ENCODE measurements at places on chromosomes 5 and 9.

DNA sequence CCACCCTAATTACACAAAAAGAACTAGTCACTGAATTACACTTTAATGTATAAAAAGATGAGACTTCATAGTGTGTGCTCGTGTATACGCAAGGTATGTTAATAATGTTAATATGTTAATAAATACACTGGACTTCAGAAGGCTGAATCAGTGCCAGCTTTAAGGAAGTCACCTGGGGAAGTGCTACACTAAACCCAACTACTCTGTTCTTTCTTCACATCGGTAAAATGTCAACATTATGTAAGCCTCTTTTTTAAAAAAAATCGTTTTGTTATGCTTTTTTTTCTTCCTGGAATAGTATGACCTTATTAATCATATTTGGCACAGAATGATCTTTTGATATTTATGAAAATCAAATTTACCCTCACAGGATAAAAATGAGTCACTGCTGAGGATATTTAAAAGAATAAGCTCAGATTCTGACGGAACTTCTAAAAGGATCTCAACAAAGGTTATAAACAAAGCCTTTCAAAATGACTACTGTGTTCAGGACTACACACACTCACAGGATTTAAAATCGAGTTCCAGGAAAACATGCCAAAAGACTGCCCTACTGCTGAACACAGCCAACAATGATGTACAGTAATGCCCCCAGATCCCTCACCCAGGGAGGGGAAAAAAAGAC lies 75.9 kb downstream of the AUH start:
- DNase-seq, result peak; percentile 25

GRCh38 chr5:78300464-78301045 lies 6.1 kb upstream of the AP3B1 start:
- peak; percentile 38 for DNase-seq

GRCh38 chr9:134648701-134649530 lies 7.3 kb downstream of the COL5A1 start:
- peak; percentile 24 for DNase-seq

GRCh38 chr5:41118177-41118576 lies 47.0 kb upstream of the MROH2B start:
- no peak for DNase-seq

GRCh38 chr9:18675332-18675731 lies 201.4 kb downstream of the ADAMTSL1 start:
- DNase-seq, result no peak

- no peak for DNase-seq
Observed at GRCh38 chr9:71830153-71830552, 61.8 kb upstream of the CEMIP2 start.

DNA sequence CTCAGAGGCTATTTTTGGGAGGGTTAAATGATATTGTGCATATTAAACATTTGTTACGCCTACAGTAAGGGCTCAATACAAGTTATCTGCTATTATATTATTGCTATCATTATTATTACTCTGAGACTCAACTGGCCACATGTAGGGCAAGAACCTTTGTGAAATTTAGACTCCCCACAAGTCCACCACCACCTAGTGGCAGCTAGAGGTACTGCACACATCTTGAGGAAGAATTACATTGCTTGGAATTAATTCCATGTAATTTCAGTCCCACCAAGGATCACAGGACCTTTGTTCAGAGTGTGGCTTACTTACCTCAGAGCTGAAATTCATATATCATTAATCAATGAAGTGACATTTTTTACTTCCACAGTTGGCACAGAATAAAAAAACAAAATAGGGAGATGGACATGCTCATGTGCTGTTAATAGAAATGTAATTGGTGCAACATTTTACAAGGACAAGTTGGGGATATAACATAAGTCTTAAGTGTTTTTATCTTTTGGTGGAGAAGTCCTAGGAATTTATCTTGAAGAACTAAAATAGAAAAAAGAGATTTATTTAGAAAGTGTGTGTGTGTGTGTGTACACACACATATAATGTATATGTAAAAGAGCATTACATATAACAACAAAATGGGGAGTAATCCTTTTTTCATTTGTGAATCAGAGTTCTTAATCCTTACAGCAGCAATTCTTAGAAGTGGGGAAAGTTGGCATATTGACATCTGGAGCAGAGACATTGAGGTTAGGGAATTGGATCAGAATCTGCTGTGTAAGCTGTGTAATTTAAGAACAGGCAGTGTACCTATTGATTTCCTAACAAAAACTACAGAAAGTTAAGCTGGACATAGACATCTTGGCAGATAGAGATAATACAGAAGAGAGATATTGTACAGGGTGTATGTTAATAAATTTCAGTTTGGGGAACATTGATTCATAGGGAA lies 11.2 kb downstream of the MSANTD3 start:
- peak; percentile 82 for DNase-seq

DNA sequence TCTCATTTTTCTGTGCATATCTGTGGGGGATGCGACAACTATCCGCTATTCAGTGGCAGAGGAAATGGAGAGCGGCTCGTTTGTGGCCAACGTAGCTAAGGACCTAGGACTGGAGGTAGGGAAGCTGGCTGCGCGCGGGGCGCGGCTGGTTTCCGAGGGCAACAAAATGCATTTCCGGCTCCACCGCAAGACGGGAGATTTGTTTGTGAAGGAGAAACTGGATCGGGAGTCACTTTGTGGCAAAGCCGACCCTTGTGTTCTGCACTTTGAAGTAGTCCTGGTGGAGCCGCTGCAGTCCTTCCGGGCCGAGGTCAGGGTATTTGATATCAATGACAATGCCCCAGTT lies 320 bp downstream of the PCDHB1 start:
- DNase-seq, result no peak

GRCh38 chr5:178385496-178385890 lies 152.9 kb upstream of the PHYKPL start:
- peak; percentile 30 for DNase-seq

- peak; percentile 14 for DNase-seq
Observed at GRCh38 chr5:173514661-173515060, 101.8 kb downstream of the BOD1 start.

- peak; percentile 95 for DNase-seq
Observed at GRCh38 chr5:147403651-147404640, 105.9 kb downstream of the DPYSL3 start.

DNA sequence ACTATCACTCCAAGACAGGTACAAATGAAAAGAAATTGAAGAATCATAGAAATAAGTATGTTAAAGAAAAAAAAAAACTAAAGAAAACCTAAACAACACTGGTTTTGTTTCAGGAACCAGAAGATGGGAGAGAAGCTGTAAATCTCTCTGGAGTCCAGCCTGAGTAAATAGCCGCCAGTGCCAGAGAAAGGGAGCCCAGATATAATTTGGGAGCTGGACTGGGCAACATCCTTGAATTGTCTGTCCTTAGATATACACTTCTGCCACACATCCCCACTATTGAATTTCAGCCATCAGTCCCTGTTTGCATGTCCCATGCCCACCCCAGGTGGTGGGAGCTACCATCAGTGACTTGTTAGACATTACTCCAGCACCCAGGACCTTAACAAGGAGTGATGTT lies 979.6 kb downstream of the DTWD2 start:
- no peak for DNase-seq

DNA sequence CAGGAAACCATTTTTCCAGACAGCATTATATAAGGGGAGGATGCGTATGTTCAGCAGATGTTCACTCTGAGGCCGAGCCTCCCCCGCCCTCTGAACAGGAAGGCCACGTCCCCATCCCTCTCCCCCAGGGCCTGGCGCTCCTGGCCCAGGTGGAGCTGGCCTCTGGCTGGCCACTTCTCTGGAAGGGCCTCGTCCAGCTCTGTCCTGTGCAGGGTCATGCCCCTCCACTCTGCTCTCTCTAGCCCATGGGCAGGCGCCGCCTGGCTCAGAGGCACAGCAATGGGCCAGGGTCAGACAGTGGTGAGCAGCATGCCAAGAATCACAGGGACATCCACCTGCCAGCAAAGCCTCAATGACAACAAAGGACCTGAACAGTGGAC lies 34.2 kb downstream of the ADAMTS2 start:
- DNase-seq, result no peak

- peak; percentile 86 for DNase-seq
Observed at GRCh38 chr5:122756264-122756911, 18.5 kb upstream of the SNX2 start.

GRCh38 chr5:155729684-155730059 lies 597.3 kb upstream of the SGCD start:
- DNase-seq, result no peak

GRCh38 chr9:135303280-135303647 lies 176.3 kb upstream of the PPP1R26 start:
- DNase-seq, result no peak

GRCh38 chr5:153756540-153756939 lies 266.1 kb downstream of the GRIA1 start:
- peak; percentile 32 for DNase-seq

- DNase-seq, result no peak
Observed at GRCh38 chr5:78562001-78562400, 86.6 kb downstream of the LHFPL2 start.

DNA sequence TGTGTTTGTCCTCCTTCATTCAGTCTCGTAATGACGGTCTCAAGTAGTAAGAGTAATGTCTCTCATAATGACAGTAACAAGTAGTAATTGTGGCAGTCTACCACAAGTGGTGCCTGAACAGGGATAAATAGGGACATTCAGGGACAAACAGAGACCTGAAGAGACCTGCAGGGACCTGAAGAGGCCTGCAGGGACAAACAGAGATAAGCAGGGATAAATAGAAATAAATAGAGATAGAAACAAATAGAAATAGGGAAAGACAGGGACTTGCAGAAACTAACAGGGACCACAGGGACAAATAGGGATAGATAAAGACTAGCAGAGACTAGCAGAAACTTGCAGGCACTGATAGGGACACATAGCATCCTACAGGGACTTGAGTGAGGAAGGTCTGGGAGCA lies 7.9 kb downstream of the UGT3A2 start:
- no peak for DNase-seq

- DNase-seq, result peak; percentile 92
Observed at GRCh38 chr5:140575309-140575708, 10.7 kb downstream of the SLC35A4 start.

DNA sequence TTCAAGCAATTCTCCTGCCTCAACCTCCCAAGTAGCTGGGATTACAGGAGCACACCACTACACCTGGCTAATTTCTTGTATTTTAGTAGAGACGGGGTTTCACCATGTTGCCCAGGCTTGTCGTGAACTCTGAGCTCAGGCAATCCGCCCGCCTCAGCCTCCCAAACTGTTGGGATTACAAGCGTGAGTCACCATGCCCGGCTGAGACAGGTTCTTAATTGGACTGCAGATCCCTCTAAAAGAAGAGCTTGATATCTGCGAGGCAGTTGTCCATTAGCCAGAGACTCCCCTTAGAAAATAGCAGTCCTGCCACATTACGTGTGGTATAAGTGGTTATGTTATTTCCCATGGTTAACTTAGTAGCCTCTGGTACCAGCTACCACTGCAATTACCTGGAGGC lies 46.6 kb upstream of the NPR3 start:
- peak; percentile 26 for DNase-seq

DNA sequence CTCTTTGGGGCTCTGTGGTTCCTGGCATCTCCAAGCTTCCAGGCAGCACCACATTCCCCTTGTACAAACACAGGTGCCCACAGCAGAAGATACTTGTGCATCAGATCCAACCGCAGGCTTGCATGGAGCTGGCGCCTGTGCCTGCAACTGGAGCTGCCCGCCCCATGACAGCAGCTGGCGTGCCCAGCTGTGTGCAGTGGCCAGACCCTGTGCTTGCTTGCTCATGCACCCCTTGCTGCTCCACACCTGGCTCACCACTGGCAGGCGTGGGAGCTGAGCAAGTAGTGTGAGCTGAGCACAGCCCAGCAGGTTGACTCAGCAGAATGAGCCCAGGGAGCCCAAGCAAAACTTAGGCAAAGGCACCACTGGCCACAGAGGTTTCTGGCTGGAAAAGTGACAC lies 84.4 kb upstream of the STARD4 start:
- no peak for DNase-seq

- no peak for DNase-seq
Observed at GRCh38 chr5:31964007-31964360, 210.1 kb downstream of the GOLPH3 start.

DNA sequence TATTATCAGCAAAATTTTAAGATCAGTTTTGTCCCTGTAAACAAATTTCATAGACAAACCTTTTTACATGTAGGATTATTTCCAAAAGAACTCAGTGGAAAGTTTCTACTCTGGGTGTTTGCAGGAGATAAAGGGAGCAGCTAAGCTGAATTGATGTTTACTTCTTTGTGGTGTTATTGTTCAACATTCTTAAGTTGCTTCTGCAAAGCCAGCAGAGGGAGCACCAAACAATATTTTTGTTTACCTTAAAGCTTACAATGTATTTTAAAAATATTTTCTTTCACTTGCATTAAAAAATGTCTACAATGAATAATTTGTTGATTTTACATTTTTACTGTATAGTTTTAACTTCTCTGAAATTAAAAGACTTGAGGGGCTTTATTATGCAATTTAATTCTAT lies 135.4 kb downstream of the ATG10 start:
- peak; percentile 36 for DNase-seq

DNA sequence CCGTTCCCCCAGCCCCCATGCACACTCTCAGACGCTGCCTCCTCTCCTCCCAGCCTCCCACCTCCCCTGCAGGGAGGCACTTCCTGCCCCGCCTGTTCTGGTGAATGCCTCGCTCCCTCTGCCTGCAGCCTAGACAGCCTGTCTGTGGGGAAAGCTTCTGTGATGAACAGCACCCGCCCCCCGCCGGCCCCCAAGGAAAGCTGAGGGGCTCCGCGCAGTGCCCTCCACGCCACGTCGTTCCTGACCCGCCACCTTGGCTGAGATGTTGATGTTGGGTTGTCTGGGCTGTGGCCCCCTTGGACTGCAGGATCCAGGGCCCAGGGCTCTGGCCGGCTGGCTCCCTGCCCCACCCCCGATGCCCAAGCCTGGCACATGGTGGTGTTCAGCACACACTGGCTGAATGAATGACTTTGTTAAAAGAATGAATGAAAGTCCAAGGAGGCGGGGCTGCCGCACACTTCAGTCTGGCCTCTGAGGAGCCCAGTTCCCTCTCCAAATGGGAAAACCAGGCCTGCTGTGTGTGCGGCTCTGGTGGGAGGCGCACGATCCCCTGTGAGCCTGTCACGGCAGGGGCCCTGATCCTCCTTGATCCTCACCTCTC lies 2.1 kb upstream of the MYMK start:
- DNase-seq, result no peak

DNA sequence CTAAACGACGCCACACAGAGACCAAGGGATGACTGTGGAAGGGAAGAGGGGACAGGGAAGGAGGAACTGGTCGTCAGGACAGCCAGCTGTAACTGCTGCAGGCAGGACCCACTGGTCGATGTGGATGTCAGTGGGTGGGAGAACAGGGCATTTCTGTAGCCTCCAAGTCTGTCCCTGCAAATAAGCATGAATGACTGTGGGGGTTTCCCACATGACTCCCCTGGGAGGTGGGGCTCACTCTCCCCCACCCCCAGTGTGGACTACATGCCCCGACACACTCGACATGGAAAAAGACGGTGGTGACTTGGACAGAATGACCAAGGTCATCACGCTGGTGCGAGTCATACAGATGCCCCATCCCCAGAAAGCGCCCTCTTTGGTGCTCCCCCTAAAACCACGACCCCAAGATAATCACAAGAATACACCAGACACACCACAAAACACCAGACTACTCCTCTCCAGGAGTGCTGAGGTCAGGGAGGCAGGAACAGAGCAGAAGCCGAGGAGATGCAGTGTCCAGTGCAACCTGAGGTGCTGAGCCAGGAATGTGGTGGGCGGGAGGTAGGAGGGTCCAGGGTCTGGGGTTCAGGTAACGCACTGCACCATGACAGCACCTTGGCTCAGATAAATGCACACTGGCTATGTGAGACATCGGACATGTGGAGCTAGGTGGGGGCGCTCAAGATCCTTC lies 64.9 kb downstream of the SECISBP2 start:
- DNase-seq, result no peak

Measured in MCF 10A (cell line).